ENCODE measurements at places on chromosomes 2 and 18.

DNA sequence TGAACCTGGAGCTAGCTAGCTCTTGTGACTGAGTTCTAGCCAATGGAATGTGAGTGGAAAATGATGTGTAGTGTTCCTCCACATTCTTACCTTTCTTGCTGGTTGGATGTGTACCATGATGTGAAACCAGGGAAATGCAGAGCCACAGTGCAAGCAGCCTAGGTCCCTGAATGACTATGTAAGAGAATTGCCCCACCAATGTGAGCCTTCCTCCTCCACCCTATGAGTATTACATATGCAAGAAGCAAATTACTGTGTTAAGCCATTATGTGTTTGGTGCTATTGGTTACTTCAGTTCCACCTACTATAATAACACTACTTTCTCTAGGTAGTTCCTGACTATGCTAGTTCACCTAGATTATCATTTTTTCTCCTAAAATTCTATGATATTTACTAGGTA is 39.6 kb downstream of the LCLAT1 start:
- DNase-seq, result no peak

DNA sequence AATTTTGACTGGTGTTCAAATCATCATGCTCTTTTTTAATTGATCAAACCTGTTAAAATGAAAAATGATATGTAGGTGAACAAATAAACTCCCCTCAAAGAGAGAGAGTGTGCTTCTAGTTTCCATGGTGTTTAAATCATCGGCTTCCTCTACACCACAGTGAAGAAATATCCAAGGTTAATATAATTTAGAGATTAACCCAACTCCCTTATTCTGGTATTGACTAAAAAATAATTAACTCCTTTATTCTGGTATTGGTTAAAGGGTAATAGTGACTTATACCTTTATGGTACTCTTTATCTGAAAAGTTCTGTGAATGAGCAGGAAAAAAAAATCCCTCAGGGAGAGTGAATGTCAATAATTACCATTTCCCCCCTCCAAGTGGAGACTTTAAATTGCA is 93.1 kb downstream of the SPATS2L start:
- DNase-seq, result no peak

DNA sequence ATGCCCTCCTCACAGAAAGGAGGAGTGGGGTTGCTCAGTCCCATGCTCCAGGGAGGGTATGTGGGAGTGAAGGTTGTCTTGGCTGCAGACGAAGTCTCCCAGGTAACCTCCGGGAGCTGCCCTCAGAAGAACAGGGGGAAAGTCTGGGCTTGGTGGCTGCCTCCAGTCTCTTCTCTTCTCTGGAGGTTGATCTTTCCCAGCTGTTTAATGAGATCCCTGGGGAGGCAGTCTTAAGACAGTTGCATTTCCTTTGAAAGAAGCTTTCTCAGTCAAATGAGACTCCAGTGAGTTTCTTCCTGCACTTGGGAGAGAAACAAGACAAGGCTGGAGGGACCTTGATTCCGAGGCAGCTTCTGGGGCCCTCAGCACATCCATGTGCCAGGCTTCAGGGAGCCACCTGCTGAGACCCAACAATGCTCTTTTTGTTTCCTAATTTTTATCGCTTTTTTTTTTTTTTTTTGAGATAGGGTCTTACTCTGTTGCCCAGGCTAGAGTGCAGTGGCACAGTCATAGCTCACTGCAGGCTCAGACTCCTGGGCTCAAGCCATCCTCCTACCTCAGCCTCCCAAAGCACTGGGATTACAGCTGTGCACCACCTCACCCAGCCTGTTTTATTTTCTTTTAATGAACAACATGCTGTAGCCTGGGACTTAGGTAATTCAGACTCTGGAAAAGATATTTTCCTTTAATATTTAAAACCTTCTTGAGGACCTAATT is 71.7 kb upstream of the TPO start:
- DNase-seq, result no peak

DNA sequence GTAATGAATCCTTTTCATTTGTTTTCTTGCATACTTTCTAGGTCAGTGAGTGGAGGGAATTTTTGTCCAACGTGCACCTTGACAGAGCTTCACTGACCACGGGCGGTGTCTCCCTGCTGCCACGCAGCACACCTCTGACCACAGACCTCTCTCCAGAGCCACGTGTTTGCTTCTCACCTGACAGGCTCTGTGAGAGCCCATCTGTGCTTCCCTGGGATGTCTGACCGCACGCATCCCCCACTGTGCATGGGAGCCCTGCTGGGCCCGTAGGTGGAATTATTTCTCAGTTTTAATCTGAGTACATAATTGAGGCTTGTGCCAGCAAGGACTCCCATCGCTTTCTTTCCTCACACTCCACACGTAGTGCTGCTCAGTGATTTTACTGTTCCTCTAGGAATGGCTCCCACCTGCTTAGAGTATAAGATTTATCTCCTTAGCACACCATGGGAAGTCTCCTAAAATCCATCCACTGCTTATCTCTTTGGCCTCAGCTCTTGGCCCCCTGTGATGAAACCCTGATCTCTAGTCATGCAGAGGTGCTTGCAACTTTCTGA is 482.6 kb downstream of the TSN start:
- DNase-seq, result no peak

- DNase-seq, result no peak
Observed at GRCh38 chr2:607172-607571, 70.0 kb downstream of the TMEM18 start.

DNA sequence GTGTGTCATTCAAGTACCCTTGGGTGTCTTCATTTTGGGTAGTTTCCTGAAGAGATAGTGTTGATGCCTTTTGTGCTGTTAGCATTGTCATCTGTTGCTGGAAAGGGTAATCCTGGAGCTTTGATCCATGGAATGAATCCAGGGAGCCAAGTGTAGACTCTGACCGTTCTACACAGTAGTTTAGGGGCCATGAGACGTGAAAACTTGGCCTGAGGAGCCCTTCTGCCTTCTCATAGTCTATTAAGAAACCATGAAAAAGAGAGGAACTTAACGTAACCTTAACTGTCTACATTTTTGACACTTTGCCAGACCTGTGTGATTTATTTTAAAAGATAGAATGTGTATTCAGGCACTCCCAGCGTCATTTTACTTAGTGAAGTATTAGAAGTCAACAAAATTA is 194.0 kb downstream of the BABAM2 start:
- DNase-seq, result no peak

DNA sequence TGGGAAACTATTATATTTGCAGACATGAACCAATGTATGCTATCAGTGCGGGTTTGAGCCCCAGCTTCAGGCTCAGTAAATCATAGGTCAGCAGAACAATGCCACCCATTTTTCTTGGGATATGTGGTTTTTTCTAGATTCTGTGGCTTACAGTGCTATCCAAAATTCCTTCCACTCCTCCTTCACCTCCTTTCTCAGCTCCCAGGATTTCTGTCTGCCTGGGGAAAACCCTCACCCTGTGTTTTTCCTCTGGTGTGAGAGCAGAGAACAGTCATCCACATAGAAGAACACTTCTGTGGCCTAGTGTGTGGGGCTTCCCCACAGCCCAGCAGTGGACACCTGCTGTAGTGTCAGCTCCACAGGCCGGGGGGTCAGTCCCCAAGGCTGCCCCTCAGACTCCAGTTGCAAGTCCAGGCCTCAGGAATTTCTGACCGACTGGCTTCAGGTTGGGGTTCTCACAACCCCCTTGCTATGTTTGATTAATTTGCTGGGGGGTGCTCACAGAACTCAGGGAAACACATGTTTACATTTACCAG is 238.2 kb downstream of the LDLRAD4 start:
- DNase-seq, result no peak

GRCh38 chr2:59195851-59196250 is 954.7 kb upstream of the FANCL start:
- DNase-seq, result no peak

DNA sequence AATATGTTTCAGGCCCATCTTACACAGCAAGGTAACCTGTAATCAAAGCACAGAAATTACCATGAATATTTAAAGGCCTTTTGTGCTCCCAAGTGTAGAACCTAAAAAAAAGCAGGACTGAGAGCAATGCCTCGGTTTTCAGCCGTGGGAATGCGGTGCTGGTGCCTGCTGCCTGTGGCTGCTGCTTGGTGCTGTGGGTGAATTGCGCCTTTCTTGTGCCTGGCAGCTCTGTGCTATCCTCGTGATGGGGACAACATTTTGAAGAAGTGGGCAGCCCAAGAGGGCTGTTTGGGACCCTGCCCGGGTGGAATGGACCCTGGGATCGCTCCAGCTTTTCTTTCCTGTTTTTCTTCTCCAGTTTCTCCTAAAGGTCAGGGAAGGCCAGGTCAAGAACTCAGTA is 91.2 kb downstream of the ASAP2 start:
- no peak for DNase-seq

GRCh38 chr2:64485961-64486360 is 32.0 kb downstream of the LGALSL start:
- no peak for DNase-seq

- no peak for DNase-seq
Observed at GRCh38 chr2:142857256-142858164, 20.0 kb upstream of the KYNU start.

DNA sequence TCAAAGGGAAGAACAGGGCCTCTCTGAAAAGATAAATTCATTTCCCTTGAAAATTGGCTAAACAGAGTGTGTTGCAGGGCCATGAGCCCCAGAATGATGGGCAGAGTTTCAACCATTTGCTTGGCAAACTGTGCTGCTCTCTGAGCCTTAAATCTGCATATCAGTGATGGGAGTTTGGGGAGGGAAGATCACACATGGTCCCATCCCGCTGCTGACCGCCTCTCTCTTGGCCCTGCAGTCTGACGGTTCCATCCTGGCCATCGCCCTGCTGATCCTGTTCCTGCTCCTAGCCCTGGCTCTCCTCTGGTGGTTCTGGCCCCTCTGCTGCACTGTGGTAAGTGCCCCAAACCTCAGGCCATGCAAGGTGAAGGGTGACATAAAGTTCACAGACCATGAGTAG is 139.0 kb downstream of the ANTXR1 start:
- no peak for DNase-seq

DNA sequence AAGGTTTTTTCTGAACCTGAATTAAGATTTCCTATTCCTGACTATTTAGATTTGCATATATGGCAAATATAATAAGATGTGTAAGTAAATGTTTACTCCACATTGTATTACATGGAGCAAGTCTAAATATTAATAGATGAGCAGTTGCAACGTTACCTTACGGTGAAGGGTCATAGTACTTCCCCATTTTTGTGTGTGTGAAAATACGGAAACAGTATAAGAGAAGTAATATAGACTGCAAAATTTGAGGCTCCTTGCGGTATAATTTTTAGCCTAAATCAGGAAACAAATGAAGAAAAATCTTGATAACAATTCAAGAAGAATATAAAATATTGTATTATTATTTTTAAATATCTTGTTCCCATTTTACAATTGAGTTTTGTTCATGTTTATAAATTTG is 434.2 kb downstream of the GRB14 start:
- no peak for DNase-seq

DNA sequence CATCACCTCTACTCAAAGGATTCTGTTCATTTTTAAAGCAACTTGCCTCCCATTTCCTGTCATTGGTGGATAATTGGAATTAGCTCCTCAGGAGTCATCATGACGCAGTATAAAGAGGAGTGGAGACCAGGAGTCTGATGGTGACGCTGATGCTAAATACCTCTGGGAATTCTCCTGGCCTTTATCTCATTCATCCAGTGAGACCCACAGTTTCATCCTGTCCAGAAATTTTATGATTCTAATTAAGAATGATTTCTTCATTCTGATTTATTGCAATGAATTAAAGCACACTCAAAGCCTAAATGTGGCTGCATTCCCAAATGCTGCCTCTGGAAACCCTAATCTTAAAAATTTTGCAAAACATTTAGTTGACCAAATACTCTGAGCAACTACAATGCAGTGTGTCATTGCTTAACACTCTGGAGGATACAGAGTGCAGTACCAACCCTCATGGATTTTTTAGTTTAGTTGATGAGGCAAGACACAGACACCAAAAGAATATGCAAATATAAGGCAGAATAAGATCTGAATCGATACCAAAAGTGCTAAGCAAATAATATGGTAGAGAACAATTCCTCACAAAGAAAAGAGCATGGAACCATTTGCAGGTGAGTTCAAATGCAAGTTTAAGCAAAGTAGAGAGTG is 236.2 kb downstream of the ETAA1 start:
- no peak for DNase-seq

DNA sequence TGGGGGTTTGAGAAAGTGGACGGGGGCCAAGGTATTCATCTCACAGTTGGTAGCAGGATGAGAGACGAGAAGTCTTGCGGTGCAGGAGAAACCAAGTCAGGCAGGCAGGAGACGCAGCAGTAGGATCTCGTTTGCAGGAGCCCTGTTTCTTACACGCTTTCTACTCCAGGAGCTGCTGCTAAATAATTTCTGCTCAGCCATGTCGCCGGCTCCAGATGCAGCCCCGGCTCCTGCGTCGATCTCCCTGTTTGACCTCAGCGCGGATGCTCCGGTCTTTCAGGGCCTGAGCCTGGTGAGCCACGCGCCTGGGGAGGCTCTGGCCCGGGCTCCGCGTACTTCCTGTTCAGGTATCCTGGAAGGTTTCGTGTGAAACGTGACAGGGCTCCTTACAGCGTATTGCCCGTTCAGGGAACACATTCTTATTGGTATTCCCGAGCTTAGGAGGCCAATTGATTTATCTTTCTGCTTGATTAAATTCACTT is 494 bp downstream of the ANKZF1 start:
- no peak for DNase-seq
